ENCODE measurements at places on chromosomes 4 and X.

DNA sequence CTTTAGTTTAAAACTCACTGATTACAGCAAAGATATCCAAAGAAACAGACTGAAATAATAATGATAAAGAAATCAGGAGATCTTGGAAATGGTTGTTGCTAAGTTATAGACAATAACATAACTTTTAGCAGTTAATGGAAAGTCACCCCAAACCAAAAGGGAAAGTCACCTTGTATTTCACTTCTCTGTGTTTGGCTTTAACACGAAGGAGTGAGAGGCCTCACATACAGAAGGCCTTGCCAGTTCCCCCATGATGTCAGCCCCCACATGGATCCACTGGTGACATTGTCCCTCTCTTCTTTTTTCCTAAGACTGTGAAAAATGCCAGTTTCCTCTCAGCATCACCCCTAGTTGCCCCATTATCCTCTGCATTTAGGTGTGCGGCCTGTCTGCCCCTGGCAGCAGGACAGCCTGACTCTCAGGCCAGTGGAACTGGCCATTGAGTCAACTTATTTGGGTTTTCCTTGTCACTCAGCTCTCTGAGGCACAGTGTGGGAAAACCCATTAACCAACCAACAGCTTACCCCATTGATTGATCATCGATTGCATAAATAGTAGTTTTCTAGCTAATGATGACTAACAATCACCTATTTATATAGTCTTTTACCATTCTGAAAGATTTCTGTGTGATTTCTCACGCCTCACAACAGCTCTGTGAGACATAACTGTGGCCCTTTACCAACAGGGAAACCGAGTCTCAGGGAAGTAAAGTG lies 308.1 kb downstream of the PTTG2 start:
- no peak for DNase-seq

GRCh38 chrX:19887911-19888879 lies 795 bp upstream of the SH3KBP1 start:
- DNase-seq: peak; percentile 79

- DNase-seq: no peak
Measured at GRCh38 chr4:137923494-137923893, 318.7 kb downstream of the SLC7A11 start.

DNA sequence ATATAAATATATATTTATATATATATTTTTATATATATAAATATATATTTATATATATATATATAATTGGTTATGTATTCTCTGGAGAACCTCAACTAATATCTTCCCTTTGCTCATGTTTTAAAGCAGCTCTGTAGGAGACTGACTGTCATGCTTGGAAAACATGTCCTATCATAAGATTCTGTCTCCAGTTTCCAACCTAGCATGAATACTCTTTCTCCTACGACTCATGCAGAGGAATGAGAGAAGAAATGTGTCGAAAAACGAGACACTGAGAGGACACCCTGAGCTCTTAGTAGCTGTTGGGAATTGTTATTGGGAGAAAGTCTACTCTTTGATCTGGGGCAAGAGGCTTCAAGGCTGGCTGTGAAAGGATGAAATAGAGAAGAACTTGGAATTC lies 166.5 kb upstream of the SLIT2 start:
- no peak for DNase-seq

DNA sequence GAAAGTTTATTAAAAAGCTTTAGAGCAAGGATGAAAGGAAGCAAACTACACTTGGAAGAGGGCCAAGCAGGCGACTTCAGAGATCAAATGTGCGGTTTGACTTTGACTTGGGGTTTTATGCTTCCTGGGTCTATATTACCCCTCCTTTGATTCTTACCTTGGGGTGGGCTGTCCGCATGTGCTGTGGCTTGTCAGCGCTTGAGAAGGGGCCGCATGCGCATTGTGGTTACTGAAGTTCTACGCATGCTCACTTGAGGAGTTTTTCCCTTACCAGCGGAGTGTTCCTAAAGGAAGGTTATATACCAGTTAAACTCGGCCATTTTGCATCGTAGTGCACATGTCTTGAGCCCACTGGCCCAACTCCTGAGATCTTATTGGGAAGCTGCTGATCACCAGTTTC lies 9.9 kb downstream of the ZNF157 start:
- DNase-seq: peak; percentile 84

Data from activated effector memory CD4-positive, alpha-beta T cell treated with anti-CD3 and anti-CD28 coated beads, Interleukin-2, amount 50 U/mL, for 16 hours (primary cell).